Central memory CD8-positive, alpha-beta T cell (primary cell): ENCODE measurements at places on chromosomes 13 and 19.

GRCh38 chr19:48507911-48508439 is 3.7 kb downstream of the LMTK3 start:
- peaks cover 4% of the 10 kb centered on the region for H3K36me3 ChIP-seq
- no peak for DNase-seq
- H3K4me3 ChIP-seq, result no peak overlapping the region
- H3K4me1 ChIP-seq, result peaks cover 16% of the 10 kb centered on the region

- peaks cover 42% of the 10 kb centered on the region for H3K36me3 ChIP-seq
- no peak for DNase-seq
- H3K4me1 ChIP-seq, result peaks cover 5% of the 10 kb centered on the region
- no peak overlapping the region for H3K4me3 ChIP-seq
Measured at GRCh38 chr19:45276284-45276687, 25.2 kb downstream of the MARK4 start.

- H3K4me3 ChIP-seq, result no peak overlapping the region
- no peak overlapping the region for H3K27ac ChIP-seq
- no peak for DNase-seq
- H3K36me3 ChIP-seq, result no peaks in the 10 kb centered on the region
- peaks cover 6% of the 10 kb centered on the region for H3K4me1 ChIP-seq
Measured at GRCh38 chr13:98664924-98665637, 87.4 kb downstream of the SLC15A1 start.

- no peaks in the 10 kb centered on the region for H3K27me3 ChIP-seq
- H3K4me3 ChIP-seq, result no peak overlapping the region
Measured at GRCh38 chr13:113532156-113532806, 41.8 kb upstream of the DCUN1D2 start.

GRCh38 chr13:23866420-23867026 is 22.7 kb downstream of the MIPEP start:
- H3K4me1 ChIP-seq, result no peaks in the 10 kb centered on the region
- no peaks in the 10 kb centered on the region for H3K27me3 ChIP-seq
- no peak overlapping the region for H3K27ac ChIP-seq
- H3K4me3 ChIP-seq, result no peak overlapping the region
- DNase-seq, result no peak

GRCh38 chr13:44484562-44485138 is 91.5 kb downstream of the TSC22D1 start:
- no peak for DNase-seq
- peak overlapping the region; percentile 12 for H3K27ac ChIP-seq

GRCh38 chr19:49687566-49688316 is 1.7 kb upstream of the ADM5 start:
- H3K36me3 ChIP-seq, result peaks cover 25% of the 10 kb centered on the region
- H3K4me3 ChIP-seq, result no peak overlapping the region
- H3K27me3 ChIP-seq, result peaks cover 33% of the 10 kb centered on the region
- DNase-seq, result no peak
